Stimulated activated CD4-positive, alpha-beta T cell treated with anti-CD3 and anti-CD28 coated beads, Interleukin-1b, Interleukin-23, amount 100 ng/mL, for 4 hours (primary cell): ENCODE measurements at places on chromosomes 5 and 9.

- no peak for DNase-seq
Observed at GRCh38 chr9:14389657-14390056, 75.7 kb upstream of the NFIB start.

GRCh38 chr9:106920701-106921283 lies 57.8 kb downstream of the ZNF462 start:
- DNase-seq: no peak

DNA sequence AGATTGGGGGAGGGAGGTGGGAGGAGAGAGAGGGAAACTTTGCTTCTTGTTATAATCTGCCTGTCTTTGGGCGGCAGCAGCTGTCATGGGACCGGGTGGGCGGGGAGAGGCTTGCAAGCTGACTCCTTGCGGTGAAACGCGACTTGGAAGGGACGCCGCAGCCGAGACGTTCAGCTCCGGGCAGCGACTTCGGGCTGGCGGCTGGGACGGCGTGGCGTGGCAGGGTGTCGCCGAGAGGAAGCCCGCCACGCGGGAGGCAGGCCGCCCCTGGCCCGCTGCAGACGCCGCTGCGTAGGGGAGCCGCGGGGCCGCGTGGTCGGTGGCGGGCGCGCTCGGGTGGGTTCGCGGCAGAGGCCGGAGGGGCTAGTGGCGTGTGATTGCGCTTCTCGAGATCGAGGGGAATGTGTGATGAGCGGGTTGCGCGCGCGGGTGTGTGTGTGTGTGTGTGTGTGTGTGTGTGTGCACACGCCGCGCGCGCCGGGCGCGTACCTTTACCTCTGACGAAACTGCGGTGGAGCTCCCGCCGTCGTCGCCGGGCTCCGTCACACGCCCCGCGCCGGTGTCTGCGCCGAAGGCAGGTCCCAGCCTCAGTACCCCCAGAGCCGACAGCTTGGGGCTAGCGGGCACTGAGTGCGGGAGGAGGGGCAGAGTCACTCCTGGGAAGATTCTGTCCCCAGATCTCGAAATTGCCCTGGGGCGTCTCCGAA lies 1.7 kb downstream of the PPARGC1B start:
- DNase-seq: peak; percentile 75

- peak; percentile 22 for DNase-seq
Observed at GRCh38 chr5:1763548-1763911, 36.1 kb downstream of the MRPL36 start.

DNA sequence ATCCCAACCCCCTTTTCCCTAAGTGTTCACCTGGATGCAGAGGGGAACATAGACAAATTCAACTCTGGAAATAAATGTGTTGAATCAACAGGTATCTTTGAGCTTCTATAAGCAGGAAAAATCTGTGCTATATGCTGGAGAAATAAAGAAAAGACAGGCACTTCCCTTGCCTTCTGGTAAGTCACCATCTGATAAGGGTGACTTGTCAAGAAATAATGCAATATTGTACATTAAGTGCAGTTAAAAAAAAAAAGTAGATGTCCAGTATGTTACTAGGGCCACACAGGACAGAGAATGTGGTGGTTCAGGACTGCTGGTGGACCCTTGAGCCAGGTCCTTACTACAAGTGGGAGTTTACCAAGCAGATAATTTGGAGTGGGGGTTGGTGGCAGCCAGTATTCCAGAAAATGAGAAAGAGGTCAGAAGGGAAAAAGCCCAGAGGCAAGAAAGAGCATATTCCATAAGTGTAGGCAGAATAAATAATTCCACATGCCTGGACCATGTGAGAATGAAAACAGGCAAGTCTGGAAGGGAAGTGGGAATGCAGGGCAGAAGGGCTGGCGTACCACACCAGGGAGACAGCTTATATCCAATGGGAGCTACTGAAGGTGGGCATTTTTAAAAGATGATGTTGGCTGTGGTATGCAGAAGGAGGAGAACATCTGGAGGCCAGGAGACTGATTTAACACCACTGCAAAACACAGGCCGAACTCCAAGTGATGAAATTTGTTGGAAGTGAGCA lies 209.9 kb downstream of the SEMA5A start:
- DNase-seq: no peak
